Type B pancreatic cell (in vitro differentiated cells): ENCODE measurements at places on chromosomes 12 and 14.

- DNase-seq = no peak
- no peak overlapping the region for H3K27ac ChIP-seq
- no peaks in the 10 kb centered on the region for H3K36me3 ChIP-seq
- peaks cover 8% of the 10 kb centered on the region for H3K4me1 ChIP-seq
- H3K27me3 ChIP-seq = no peaks in the 10 kb centered on the region
- H3K4me3 ChIP-seq = no peak overlapping the region
These were observed 146.6 kb downstream of the STXBP6 start for GRCh38 chr14:24903337-24903736.

GRCh38 chr14:100065942-100066574, 836 bp downstream of the EVL start:
- H3K36me3 ChIP-seq = peaks cover 14% of the 10 kb centered on the region
- no peaks in the 10 kb centered on the region for H3K27me3 ChIP-seq

DNA sequence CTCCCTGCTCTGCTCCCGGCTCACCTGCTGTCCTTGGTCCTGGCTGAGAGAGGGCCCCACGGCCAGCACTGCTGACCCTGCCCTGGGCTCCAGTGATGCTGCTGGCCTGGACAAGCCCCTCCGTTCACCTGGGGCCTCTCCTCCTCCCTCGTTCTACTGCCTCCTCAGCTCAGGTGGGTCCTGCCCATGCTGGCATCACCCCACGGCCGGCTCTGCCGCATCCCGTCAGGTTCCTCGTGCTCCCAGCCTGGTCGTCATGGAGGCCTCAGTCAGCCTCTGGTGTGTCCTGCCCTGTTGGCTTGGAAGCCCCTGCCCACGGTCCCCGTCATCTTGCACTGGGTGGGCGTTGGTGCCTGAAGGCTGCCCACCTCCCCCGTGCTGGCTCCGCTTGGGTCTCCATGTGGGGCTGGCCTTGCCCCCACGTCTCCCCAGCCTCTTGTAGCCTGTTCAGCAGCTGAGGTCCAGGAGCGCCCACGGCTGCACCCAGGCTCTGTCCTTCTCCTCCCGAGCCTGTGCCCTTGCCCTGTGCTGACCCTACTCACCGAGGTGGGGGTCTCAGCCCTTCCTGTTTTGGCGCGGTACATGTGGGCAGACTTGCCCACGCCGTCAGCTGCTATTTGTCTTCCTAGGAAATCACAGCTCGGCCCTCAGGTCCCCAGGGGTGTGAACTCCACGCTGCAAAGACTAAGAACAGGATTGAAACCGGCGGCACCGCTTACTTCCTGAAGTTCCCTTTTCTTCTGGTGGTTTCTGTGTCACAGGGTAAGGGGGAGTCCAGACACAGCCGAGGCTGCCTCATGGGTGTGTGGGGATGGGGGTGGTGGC, 121.6 kb downstream of the TMEM121 start:
- H3K36me3 ChIP-seq = no peaks in the 10 kb centered on the region
- H3K4me1 ChIP-seq = no peaks in the 10 kb centered on the region
- DNase-seq = no peak
- no peak overlapping the region for H3K4me3 ChIP-seq

GRCh38 chr14:77485256-77485655, 13.4 kb downstream of the ISM2 start:
- H3K4me3 ChIP-seq = no peak overlapping the region
- no peak for DNase-seq
- H3K4me1 ChIP-seq = no peaks in the 10 kb centered on the region
- H3K27ac ChIP-seq = no peak overlapping the region
- no peaks in the 10 kb centered on the region for H3K27me3 ChIP-seq
- H3K36me3 ChIP-seq = no peaks in the 10 kb centered on the region

DNA sequence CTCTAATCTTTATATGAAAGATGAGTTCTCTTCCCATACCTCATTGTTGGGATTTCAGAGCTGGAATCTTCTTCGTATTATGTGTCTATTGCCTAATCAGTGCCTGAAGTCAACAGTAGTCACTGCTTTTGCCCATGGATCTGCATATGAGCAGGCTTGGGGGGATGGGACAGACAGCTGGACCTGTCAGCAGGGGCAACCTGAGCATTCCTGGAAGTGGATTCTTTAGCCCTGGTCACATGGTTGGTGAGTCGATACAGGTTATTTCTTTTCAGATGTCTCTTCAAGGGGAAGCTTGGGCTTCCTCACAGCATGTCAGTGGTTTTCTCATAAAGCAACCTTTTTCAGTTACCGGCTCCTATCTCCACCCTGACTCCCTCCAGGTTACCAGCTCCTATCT, 97.3 kb upstream of the RBM19 start:
- H3K4me3 ChIP-seq = no peak overlapping the region
- H3K27ac ChIP-seq = no peak overlapping the region
- no peak for DNase-seq
- H3K27me3 ChIP-seq = peaks cover 42% of the 10 kb centered on the region

DNA sequence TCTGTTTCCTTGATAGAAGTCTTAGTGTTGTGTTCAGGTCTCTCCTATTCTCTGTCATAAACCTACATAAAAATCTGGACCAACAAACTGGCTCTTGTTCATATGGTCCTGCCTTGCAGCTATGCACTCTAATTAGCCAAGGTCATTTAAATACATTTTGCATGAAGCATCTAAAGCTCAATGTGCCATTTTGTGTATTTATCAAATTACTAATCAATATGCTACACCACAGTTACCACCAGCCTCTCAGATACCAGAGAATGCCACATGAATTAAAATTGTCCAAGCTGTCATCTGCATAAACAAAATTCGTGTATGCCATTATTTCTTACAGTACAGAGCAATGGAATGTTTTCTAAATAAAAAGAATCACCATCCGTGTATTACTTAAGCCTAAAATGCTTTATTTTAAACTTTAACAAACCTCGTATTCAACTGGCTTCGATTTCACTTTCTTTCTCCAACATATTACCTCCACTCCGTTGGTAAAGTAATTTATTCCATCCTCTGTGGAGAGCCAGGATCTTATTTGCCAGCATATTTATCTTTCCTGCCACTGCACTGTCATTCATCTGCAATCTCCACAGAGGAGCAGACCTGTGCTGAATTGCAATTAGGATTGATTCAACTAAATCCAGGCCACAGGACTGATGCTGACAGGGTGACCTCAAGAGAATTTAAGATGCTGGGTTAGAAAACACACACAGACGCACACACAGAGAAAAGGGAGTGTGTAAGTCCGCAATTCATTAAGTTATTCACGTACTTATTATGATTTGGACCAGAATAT, 284.1 kb upstream of the FOXG1 start:
- H3K36me3 ChIP-seq = no peaks in the 10 kb centered on the region
- H3K4me3 ChIP-seq = no peak overlapping the region
- no peak for DNase-seq
- no peaks in the 10 kb centered on the region for H3K4me1 ChIP-seq
- no peak overlapping the region for H3K27ac ChIP-seq
- H3K27me3 ChIP-seq = no peaks in the 10 kb centered on the region

DNA sequence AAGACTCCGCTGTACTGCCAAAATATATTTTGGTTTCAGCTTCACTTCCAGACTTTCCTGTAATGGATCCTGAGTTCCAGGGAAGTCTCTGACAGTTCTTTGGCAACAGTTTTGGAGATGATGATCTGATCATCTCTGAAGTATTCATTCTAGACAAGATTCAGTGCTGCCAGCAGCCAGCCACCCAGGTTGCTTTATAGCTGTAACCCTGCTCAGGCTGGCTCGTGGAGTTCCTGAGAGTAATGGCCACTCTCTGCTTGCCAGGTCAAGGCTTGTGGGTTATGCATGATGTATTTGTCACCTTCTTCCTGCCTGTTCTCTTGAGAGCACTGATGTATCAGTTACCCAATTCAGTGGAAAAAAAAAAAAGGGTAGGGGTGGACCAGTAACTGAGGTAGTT, 124.3 kb downstream of the PPHLN1 start:
- H3K27ac ChIP-seq = no peak overlapping the region
- no peak for DNase-seq
- peaks cover 20% of the 10 kb centered on the region for H3K4me1 ChIP-seq

DNA sequence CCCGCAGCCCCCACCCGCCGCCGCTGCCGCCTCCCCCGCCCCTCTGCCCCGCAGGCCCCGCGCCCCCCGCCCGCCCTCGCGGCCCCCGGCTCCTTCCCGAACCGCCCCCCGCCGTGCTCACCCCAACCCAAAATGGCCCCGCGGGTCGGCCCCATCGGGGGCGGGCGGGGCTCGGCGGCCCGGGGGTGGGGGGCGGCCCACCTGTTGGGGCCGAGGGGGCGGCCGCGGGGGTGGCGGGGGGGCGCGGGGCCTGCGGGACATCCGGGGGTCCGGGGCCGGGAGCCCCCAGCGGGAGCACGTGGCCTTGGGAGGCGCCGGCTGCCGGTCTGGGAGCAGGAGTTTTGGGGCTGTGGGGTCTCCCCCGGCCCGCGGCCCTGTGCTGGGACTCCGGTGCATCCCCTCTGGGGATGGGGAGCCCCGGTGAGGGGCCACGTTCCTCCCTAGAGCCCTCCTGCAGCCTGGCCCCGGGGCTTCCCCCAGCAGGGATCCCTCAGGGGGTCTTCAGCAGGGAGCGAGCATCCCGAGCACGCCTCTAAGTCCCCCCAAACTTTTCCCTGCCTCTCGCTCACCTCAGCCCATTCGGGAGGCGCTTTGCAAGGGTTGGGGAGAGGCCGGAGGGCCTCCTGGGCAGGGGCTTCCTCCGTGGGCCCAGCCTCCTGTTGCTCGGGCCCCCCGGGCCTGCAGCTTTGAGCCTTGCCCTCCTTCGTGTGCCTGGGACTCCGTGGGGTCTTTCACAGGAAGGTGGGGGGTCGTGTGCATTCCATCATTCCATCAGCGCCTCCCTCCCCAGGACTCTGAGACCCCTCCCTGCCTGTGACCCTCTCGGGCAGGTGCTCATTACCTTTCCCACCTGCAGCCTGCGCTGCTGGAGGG, 710 bp downstream of the MTA1 start:
- no peak for DNase-seq
- peak overlapping the region; percentile 84 for H3K27ac ChIP-seq
- no peaks in the 10 kb centered on the region for H3K27me3 ChIP-seq
- H3K36me3 ChIP-seq = no peaks in the 10 kb centered on the region
- H3K4me3 ChIP-seq = peak overlapping the region; percentile 91
- H3K4me1 ChIP-seq = peaks cover 13% of the 10 kb centered on the region

DNA sequence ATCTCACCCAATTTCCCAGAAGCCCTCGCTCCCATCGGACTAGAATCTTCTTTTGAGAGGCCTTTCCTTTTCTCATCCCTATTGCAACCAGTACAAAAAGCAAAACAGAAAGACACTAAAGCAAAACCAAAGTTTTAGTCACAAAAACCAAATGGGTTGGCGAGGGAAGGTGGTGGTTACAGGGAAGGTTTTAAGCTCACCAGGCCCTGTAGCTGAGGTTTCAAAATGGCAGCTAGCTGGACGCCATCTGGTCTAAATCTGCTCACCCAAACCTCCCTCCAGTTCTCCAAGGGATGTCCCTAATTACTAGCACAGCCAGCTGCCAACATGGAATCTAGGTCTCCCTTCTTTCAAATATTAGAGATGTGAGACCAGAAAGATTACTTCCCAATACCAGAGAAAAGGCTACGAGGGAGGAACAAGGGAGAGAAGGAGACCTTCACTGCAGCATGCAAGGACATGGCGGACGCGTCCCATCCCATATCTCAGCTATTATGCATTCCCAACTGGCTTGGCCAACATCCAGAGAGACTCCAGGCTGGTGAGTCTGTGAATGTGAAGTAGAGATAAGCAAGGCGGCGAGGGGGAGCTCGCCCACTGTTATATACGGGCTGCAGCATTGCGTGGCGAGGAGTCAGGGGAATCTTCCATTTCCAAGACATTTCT, 70.8 kb downstream of the DPF3 start:
- no peaks in the 10 kb centered on the region for H3K27me3 ChIP-seq
- H3K4me1 ChIP-seq = no peaks in the 10 kb centered on the region
- H3K27ac ChIP-seq = no peak overlapping the region
- H3K36me3 ChIP-seq = no peaks in the 10 kb centered on the region

- no peaks in the 10 kb centered on the region for H3K4me1 ChIP-seq
- H3K36me3 ChIP-seq = no peaks in the 10 kb centered on the region
- no peak overlapping the region for H3K4me3 ChIP-seq
- no peak overlapping the region for H3K27ac ChIP-seq
These were observed 25.1 kb upstream of the VSX2 start for GRCh38 chr14:74213907-74214803.

- peaks cover 8% of the 10 kb centered on the region for H3K27me3 ChIP-seq
- peak; percentile 51 for DNase-seq
- no peak overlapping the region for H3K4me3 ChIP-seq
- no peak overlapping the region for H3K27ac ChIP-seq
These were observed 67.5 kb upstream of the C14orf180 start for GRCh38 chr14:104512061-104512460.

DNA sequence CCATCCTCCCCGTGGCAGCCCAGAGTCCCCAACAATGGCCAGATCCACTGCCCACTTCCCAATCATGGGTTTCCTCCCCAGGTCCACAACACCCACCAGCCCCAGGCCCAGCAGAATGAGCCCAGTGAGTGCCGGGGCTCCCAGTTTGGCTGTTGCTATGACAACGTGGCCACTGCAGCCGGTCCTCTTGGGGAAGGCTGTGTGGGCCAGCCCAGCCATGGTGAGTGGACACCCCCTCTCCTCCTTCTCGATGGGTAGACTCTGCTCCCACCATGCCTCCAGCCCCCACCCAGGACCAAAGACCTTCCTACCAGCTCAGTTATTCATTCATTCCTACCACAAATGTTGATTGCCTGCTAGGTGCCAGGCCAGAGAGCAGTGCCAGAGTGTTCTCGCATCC, 23.8 kb downstream of the PAPLN start:
- no peak overlapping the region for H3K27ac ChIP-seq
- no peaks in the 10 kb centered on the region for H3K27me3 ChIP-seq
- no peaks in the 10 kb centered on the region for H3K36me3 ChIP-seq
- no peak for DNase-seq

- H3K4me1 ChIP-seq = peaks cover 25% of the 10 kb centered on the region
- no peak for DNase-seq
- no peaks in the 10 kb centered on the region for H3K27me3 ChIP-seq
- H3K27ac ChIP-seq = peak overlapping the region; percentile 79
- peak overlapping the region; percentile 7 for H3K4me3 ChIP-seq
These were observed 279.3 kb downstream of the MED13L start for GRCh38 chr12:115998119-115998633.

DNA sequence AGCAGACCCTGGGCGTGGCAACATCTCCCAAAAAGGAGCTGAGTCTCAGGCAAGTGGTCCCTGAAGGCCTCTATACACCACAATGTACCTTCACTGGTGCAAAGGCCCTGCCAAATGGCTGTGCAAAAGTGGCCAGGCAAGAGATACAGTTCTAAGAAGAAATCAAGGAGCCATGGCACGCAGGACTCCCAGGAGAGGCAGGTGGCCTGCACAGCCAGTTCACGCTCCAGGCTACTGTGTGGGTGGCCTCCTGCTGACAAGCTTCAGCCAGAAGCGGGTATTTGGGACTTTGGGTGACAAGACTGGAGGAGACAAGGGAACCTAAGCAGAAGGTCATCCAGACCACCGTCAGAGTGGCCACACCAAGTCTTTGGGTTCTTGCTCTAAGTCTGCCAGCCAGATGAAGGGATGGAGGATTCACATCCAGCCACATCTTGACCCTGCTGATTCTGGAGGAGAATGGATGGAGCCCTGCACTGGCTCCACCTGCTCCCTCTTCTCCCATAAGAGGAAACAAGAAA, 20.5 kb upstream of the ZFP36L1 start:
- peak overlapping the region; percentile 45 for H3K4me3 ChIP-seq
- DNase-seq = no peak
- no peak overlapping the region for H3K27ac ChIP-seq
- no peaks in the 10 kb centered on the region for H3K27me3 ChIP-seq
- H3K4me1 ChIP-seq = peaks cover 33% of the 10 kb centered on the region
